Activated T-helper 17 cell treated with anti-CD3 and anti-CD28 coated beads, Interleukin-2, amount 50 U/mL, for 72 hours (primary cell): ENCODE measurements at places on chromosomes 5 and 9.

DNA sequence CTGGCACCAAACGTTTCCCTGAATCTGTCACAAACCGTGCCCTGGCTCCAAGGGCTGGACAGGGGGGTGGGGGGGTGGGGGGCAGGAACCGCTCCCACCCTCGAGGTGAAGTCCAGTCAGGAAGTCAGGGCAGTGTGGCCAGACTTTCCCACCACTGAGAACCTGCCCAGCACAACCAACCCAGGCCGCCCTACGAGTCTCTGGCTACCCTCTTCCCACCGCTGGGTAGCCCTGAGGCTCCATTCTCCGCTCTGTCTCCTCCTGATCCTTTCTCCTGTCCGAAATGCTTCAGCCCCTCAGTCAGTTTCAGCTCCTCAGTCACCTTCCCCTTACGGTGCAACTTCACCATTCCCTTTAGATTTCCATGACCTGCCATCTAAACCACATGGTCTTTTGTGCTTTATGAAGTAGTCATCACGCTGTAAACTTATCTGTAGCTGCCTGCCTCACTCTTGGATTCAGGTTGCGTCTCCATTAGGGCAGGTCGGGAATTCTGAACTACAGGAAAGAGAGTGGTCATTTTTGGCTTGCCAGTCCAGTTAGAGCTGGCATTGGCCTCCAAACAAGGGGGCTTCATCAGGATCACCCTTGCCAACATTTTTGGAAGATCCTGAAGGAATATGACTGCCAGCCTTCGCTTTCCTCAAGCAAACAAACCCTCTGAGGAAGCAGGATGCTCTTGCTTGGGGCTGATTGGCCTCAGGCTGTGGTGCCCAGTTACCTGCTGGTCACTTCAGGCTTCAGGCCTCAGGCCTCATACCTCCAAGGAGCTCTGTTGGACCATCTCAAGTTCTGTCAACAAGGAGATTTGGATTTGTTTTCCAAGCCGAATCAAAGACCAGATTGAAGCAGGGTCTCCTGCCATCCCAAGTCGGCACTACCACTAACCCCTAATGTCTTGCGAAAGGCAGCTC, 794 bp upstream of the DCAF12 start:
- ATAC-seq, result no peak

DNA sequence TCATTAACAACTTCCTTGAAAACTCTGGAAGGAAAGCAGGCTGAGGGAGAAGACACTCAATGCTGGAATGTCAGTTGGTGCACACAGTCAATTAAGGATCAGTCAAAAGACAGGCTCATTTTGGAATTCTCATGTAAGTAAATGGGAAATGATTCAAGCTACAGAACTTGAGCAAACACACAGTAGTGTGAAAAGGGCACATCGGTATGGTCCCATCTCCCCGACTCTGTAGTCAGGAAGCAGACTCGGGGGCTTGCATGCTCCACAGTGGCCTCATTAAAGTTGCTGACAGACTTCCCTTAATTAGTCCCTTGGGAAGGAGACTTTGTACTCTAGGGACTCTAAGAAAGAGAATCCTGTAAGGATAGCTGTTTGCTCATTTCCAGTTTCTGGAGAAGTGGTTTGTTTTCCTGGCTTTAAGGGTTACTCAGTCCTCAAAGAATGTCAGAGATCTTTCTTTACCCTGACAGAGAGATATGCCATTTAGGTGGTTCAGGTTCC, 339.2 kb downstream of the ADAMTS6 start:
- ATAC-seq, result no peak

DNA sequence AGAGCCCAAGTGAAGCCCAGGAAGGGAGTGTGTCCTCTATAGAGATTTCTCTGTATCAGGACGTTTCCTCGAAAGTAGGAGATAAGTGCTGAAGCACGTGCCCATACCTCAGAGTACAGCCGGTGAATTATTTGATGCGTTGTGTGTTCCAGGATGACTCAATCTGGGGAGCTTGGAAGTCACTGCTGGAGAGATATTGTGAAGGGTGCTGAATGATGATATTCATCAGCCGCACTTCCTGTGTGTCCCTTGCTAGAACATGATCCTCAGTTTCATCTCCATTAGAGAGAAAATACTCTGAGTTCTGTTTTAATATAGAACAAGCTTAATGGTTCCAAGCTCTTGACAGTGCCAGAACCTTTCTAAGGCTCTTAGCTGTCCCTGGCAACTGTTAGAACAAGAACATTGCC, 402.3 kb upstream of the ADAMTSL1 start:
- no peak for ATAC-seq

DNA sequence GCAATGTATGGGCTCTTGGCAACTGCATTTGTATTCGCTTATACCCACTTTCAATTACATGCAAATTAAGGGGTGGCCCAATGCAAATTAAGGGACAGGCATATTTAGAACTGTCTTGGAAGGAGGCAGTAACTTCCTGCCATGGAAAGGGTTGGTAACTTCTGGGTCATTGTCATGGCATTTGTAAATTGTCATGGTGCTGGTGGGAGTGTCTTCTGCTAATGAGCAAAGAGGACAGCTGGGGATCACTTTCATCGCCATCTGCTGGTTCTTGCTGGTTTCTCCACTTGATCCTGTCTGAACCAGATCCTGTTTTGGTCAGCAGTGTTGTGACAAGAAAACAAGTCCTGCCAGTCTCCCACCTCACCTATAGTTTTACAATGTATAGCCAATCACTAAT, 23.3 kb upstream of the UGT3A2 start:
- ATAC-seq, result peak; percentile 28

GRCh38 chr9:84169240-84169639, 171.3 kb downstream of the SLC28A3 start:
- no peak for ATAC-seq

GRCh38 chr9:16289639-16290038, 580.8 kb downstream of the BNC2 start:
- ATAC-seq, result no peak
